ENCODE measurements at places on chromosomes 7 and 10.

DNA sequence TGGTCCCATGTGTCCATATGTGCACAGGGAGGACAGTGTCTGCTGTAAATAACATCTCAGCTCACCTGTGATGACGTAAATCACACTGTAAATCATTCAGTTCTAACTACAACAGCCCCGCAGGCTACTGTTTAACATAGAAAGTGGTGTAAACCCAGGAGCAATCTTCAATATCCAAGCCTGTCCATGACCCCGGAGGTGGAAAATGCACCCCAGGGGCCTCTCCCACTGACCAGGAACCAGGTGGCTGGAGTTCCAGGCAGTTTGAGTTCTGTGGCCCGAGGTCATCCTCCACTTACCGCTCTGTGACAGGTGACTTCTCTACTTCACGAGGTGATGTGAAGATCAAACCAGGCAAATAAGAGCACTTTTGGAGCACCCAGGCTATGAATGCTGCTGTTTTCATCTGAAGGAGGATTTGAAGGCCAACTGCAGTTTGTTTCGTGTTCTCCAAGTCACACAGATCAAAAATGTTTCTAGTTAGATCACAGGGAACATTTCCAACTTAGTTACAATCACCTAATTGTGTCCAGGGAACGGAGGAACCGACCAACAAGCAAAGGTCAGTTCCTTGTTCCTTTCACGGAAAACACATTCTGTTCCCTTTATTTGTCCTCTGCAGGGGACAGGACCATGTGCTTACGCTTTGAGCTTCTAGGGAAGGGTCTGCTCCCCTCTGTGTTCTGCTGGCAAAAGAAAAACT is 131.8 kb downstream of the WDR37 start:
- no peak for DNase-seq

GRCh38 chr7:85119934-85120333 is 66.9 kb downstream of the SEMA3D start:
- DNase-seq = no peak

- no peak for DNase-seq
Measured at GRCh38 chr7:21953781-21954180, 8.1 kb upstream of the CDCA7L start.

DNA sequence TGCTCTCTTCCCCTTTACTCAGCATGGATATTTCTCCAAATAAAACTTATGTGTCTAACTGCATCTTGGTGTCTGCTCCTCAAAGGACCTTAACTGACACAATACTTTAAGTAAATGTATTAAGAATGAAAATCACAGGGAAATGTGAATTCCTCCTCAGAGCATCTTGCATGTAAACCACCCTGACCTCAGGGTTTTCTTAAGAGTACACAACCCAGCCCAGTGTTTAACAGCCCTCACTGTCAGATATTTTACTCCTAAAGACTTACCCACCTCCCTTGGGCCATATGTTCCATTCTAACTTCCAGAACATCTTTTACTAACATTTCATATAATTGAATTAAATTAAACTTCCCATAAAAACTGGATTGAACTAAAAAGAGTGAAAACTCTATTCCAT is 315.3 kb downstream of the HPSE2 start:
- no peak for DNase-seq

DNA sequence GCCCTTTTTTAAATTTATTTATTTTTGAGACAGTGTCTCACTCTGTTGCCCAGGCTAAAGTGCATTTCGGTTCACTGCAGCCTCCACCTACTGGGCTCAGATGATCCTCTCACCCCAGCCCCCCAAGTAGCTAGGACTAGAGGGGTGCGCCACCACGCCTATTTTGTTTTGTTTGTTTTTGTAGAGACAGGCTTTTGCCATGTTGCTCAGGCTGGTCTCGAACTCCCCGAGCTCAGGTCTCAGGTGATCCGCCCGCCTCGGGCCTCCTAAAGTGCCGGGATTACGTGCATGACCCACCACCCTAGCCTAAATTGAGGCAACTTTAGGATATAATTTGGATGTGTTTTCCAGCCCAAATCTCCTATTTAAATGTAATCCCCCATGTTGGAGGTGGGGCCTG is 805 bp downstream of the ZNF736 start:
- no peak for DNase-seq

- DNase-seq = peak; percentile 68
Measured at GRCh38 chr10:49106451-49106850, 8.9 kb downstream of the VSTM4 start.

DNA sequence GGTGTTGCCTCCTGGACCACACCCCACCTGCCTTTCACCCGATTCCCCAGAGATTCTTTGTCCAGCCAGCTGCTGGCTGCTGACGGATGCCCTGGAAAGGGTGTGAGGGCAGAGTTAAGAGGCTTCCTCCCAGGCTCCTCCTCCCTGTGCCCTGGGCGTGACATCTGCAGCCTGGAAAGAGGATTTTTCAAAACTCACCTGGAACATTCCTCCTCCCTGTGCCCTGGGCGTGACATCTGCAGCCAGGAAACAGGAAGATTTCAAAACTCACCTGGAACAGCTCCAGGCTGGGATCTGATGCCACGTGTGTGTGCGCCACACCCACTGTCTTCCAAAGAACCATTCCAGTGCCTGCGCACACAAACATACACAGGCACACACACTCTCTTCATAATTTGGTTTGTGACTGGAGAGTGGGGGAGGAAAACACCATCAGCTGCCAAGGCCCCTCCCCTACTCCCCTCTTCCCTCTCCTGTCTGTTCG is 5.2 kb downstream of the MARVELD1 start:
- DNase-seq = no peak

DNA sequence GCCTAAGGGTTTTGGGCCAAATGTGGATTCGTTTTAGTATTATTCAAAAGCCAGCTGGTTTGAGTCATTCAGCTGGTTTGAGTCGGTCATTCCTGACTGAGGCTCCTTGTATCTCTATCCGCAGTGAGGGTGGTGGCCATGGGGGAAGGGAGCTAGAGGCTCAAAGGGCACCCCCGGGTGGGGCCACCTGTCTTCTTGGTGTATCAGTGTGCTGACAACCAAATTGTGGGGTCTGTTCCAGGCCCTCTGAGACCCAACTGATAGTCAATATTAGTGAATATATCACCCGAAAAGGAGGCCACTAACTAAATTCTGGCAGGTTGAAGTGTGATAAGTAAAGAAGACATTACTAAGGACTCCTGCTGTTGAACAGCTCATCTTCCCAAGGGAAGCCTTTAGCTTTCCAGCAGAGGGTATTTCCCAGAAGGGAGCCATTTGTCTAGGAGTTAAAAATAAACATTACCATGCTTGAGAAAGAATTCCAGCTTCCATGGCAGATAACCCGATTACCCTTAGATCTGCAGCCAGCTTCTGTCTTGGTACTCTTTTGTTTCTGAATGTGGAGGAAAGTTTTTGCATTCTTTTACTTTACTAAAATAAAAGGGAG is 29.9 kb upstream of the DDX50 start:
- DNase-seq = peak; percentile 21

GRCh38 chr7:30969604-30969970 is 5.8 kb downstream of the GHRHR start:
- DNase-seq = no peak

DNA sequence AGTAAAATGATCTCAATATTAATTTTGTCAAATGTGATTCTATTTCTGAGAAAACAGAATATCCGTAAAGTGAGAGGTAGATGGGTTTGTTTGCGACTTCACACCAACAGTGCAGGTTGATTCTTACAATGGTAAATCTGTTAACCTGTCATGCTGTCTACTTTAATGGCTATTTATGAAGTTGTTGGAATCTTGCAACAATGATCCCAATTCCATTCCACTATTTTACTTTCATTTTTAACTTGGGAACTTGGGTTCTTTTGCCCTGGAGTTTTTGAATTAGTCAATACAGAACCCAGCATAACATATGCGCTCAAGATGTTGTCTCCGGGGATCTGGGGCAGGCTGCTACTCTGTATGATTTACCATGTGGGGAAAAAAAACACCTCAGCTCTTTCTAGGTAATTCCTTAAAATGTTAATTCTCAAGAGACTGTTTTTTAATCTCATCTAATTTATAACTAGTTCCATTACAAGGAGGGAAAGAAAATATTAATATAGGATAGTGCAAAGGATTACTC is 1.2 kb downstream of the LGI1 start:
- no peak for DNase-seq

DNA sequence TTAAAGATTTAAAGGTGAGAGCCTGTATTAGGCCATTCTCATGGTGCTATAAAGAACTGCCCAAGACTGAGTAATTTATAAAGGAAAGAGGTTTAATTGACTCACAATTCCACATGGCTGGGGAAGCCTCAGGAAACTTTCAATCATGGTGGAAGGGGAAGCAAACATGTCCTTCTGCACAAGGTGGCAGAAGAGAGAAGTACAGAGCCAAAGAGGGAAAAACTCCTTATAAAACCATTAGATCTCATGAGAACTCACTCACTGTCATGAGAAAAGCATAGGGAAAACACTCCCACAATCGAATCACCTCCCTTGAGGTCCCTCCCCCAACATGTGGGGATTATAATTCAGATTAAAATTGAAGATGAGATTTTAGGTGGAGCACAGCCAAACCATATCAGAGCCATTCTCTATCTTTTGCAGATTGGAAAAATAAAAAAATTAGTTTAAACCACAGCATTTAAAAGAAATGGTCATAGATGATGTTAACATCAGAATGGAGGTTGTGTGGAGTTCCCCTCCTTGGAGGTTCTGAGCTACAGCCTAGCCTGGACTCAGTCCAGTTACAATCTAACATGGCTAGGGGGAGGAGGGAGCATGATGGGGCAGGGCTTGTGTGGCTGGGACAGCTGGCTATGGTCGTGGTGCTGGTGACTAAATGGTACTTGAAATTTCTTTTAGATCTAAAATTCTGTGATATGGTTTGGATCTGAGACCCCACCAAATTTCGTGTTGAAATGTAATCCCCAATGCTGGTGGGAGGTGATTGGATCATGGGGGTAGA is 33.1 kb downstream of the GSTO2 start:
- no peak for DNase-seq

DNA sequence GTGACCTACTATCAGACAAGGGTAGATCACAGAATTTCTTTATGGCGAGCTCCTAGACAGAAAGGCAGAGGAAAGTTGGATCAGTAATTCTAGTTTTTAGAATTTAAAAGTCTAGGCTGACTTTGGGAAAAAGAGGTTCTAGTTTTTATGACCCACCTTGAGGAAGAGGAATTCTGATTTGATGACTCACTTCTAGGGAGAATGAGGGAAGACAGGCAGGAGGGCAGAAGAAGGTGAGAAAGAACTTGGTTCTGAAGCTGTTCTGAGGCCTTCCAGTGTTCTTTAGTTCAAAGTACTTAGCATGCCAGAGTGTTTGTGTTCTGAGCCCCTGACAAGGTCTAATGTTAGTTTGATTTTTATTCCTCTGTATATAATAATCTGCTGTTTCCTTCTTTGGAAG is 97.2 kb downstream of the PODXL start:
- no peak for DNase-seq

DNA sequence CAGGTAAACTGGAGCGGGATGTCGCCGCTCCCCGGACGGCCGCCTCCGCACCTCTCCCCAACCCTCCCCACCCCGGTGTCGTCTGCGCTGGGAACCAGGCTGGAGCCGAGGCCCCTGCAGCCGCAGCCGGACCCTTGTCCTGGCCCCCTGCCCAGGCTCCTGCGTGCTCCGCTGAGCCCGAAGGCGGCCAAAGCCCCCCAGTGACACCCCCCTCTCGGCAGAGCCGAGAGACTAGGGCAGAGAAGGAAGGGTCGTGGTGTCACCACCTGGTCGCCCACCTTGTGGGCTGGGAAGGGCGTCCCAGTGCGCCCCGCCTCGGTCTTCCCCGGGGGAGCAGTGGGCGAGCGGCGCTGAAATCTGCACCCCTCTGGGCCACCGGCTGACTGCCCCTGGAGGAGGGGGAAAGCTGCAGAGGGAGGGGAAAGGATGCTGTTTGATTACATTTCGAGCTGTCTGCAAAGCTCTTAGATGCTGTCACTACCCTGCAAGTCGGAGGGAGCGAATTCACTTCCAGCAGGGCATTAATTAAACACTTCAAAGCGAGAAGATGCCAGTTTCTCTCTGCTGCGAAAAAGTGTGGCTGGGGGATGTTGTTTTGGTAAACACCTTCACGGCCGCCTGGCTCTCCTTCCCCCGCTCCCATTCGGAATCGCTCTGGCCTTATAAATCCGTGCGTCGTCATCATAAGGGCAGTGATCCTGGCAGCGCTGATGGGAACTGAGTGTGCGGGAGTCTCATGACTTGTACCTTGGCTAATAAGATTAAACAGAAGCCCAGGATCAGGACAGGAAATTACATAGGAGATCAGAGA is 622 bp downstream of the DYNC1I1 start:
- no peak for DNase-seq

- DNase-seq = no peak
Measured at GRCh38 chr7:157565981-157566630, 229.3 kb downstream of the DNAJB6 start.

DNA sequence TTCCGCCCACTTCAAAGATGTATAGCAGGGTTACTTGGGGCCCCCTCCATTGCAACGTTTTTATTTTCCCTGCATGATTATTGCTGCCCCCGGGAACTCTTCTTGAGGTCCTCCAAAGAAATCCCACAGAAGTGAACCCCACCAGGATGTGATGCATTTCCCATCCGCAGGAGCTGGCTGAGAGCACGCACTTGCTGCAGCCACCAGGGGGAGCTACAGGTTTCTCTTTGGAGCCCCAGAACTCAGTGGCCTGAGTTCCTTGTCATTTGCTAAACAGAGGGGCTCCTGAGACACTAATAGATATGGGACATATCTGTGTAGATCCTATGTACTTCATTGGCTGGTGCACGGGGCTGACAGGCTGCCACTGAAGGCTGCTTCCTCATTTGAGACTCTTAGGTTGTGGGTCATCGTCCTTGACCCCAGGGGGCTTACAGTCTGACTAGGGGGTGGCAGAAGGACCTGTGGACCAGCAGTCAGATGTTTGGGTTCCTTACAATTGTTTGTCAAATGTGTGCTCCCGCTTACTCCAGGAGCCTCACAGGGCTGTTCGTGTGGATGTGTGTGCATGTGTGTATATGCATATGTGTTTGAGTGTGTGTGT is 52.3 kb upstream of the ENO4 start:
- peak; percentile 65 for DNase-seq

- DNase-seq = no peak
Measured at GRCh38 chr7:143379611-143380259, 1.4 kb upstream of the ZYX start.

DNA sequence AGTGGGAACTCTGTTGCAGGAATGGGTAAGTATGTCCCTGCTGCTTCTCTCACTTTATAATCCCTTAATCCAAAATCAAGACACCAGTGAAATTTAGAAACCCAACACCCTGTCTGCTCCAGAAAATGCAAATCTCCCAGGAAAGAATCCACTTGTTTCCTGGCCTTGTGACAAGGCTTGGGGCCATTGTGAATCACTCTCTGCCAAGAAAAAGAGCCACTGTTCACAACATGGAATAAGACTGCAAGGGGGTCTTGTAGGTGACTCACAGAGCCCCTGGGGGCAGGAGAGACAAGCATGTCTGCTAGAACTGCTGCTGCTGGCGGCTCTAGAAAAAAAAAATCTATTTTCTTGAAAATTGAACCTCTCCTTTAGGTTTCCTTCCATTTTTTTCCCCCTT is 191.2 kb downstream of the SORCS1 start:
- no peak for DNase-seq

- DNase-seq = no peak
Measured at GRCh38 chr10:130805635-130806030, 505.9 kb downstream of the TCERG1L start.
